ENCODE measurements at places on chromosomes 1 and 21.

- DNase-seq, result peak; percentile 33
Observed at GRCh38 chr1:96722161-96722922, 758 bp downstream of the PTBP2 start.

DNA sequence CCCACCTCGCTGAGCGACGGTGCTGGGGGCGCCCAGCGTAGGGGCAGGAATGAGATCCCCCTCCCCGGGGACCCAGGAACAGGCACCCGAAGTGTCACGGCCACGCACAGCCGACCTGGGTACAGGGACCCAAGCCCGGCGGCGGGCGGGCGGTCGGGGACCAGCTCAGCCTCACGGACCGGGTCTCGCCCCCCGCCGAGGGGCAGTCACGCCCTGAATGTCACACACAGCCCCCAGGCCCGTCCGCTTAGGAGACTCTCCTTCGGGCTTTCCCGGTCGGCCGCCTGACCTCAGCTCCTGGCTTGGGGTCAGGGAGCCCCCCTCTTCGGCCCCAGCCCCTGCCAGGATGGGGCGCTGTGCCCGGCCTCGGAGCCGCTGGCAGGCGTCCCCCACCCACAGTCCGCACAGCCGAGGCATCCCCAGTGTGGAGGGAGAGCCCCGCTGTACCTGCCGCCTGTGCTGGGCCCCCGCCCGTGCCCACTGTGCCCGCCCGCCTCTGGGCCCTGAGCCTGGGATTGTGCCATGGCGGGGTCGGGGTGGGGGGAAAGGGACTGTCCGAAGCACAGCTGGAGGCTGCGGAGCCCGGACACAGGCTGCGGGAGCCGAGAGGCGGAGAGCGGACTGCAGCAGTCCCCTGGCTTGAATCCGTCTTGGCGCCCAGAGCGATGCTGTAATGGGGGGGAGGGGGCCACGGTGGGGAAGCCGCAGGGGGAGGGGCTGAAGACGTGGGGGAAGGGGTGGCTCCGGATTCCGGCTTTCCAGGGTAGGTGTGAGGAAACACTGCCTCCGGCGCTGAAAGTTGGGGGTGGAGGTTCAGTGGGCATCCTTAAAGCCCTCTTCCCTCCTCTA is 627 bp upstream of the DLGAP3 start:
- no peak for DNase-seq

- no peak for DNase-seq
Observed at GRCh38 chr1:240417317-240417716, 194.6 kb downstream of the GREM2 start.

GRCh38 chr1:5570931-5571330 is 421.3 kb downstream of the NPHP4 start:
- no peak for DNase-seq

DNA sequence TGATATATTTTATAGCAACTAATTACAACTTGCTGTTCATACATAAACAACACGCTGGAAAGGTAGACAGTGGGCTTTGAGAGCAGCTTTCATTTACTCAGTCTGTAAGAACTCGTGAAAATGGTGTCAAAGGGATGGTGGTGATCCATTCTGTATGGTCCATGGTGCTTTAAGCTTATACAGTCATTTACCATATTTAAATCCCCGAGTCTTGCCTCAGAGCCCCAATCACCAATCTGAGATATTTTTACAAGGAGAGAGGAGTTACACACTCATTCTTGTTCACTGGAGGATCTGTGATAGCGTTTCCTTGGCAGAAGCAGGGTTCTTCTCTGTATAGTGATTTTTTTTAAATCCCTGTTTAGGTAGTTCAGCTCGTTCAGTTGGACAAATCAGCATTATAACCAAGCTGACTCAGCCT is 694.6 kb downstream of the USP25 start:
- no peak for DNase-seq

DNA sequence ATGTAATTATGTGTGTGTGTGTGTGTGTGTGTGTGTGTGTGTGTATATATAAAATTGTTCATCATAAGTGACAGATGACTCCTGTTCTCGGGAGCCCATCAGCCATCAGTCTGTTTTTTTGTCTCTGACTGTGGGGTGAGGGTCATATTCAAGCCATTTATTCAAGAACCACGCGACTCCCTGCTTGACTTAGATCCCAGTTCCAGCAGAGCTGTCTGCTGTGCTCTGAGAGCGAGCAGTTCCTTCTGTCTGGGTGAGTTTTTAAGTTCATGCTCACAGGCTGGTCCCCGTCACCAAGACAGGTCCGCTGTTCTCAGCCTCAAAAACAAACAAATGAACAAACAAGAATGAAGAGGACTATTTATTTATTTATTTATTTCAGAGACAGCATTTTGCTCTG is 18.3 kb upstream of the NPPB start:
- no peak for DNase-seq

DNA sequence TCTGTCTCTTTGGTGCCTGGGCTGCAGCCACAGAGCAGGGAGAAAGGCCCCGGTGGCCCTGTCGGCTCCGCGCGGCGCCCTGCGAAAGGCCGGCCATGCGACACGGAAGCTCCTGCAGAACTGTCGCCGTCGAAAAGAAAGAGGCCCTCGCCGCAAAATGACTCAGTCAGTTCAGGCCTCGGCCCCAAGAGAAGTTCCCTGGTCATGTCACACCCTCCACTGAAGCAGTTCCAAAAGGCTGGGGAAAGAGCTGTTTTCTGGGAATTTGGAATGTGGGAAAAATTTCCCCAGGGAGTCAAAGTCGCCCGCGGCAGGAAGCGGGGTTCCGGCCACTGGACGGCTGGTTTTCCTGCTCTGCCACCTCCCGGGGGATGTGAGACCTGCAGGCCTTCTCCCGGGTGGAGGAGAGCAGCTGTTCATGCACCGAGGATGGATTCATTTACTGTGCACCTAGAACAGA is 115.8 kb upstream of the ZNF678 start:
- DNase-seq, result no peak

DNA sequence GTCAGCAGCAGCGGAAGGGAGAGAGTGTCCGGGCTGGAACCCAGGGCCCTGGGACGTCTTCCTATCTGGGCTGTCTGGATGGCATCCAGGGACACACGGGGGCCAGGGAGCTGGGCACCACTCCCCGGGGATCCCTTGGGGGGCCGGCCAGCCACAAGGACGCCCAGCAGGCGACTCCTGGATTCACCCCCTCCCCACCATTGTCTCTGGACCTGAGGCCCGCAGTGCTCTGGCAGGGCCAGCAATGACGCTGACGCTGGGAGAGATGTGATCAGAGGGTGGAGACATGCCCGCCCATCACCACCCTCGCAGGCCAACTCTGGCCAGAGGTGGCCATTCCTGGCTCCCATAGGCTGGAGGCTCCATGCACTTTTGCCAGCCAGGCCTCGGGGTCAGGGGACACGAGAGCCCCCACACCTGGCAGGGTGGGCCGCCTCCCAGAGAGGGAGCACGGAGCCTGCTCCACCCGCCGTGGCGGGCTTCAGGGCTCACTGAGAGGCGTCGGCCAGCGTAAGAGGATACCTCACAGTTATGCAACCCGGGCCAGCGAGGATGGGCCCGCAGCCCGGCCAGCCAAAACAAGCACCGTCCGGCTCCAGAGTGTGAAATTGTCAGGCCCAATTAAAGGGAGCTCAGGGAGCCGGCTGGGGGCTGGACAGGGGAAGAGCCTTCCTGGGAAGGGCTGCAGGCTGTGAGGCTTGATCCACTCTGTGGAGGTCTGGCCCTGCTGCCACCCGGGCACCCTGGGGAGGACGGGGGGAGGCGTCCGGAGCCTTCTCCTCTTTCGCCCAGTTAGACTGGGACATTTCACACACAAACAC is 10.3 kb downstream of the ACTRT2 start:
- DNase-seq, result no peak

GRCh38 chr1:99603699-99604560 is 42.0 kb upstream of the PALMD start:
- DNase-seq, result no peak

GRCh38 chr21:28550057-28550825 is 442.4 kb downstream of the LTN1 start:
- DNase-seq, result no peak

- DNase-seq, result no peak
Observed at GRCh38 chr1:226870026-226870400, 403 bp upstream of the PSEN2 start.

DNA sequence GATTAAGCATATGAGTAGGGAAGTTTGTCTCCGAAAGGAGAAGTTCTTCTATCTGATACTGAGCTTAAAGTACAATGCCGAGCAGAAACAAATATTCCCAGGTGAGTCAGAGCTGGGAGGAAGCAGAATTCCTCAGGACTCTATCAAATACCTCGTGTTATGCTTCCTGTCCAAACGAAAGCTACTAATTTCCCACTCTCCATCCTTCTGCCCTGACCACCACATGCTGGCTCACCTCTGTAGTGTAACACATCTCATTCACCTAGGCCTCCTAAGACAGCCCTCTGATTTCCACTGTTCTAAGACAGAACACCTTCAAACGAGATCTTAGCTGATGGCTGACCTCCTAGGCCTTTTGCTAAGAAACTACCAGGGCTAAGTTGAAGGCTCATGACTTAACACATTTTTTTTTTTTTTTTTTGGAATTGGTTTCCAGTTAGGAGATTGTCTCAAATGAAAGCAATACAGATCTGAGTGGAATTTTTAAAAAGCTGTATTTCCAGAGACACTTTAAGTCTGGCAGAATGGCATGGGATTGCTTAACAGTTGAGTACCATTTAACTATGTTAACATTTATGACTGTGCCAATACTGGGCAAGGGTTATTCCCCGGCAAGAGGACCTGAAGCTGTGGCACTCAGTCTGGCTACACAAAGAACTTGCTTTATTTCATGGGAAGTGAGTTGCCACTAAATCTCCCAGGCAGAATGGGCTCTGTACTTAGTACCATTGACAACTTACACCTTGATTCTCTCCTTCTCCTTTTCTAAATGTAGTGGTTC is 583.4 kb downstream of the DPYD start:
- no peak for DNase-seq

DNA sequence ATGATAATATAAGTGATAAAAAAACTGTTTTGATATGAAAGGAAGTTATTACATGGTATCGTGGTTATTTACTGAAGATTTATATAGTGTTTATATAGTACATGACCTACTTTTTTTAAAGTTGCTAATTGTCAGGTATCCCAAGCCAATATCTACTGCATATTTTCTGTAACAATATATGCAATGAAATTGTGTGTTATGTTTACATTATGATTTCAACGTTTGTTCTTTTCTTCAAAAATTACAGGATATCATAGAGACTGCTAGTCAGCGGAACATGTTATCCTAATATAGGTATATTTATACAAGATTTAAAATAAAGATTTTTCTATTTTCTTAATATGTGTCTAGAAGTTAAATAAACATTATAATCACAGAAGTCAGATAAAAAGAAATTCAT is 167.5 kb upstream of the DPYD start:
- no peak for DNase-seq

GRCh38 chr1:6158181-6158580 is 21.9 kb downstream of the CHD5 start:
- DNase-seq, result no peak

- no peak for DNase-seq
Observed at GRCh38 chr1:43536196-43536863, 5.6 kb downstream of the PTPRF start.

- no peak for DNase-seq
Observed at GRCh38 chr1:50347933-50348332, 75.3 kb downstream of the DMRTA2 start.

DNA sequence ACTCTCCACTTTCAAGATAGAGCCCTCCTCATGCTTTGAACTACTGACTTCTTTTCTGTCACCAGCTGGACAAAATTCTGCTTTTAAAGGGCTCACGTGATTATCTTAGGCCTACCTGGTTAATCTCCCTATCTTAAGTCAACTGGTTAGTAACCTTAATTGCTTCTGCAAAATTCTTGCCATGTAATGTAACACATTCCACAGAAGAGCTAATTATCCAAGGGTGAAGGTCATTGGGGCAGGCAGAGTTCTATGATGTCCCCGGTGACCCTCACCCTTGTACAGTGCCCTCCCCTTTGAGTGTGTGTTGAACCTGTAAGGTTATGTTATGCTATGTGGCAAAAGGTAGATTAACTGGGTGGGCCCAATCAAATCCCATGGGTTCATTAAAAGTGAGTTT is 25.2 kb upstream of the FOXE3 start:
- DNase-seq, result no peak

GRCh38 chr1:223177681-223178080 is 34.6 kb upstream of the TLR5 start:
- DNase-seq, result no peak

DNA sequence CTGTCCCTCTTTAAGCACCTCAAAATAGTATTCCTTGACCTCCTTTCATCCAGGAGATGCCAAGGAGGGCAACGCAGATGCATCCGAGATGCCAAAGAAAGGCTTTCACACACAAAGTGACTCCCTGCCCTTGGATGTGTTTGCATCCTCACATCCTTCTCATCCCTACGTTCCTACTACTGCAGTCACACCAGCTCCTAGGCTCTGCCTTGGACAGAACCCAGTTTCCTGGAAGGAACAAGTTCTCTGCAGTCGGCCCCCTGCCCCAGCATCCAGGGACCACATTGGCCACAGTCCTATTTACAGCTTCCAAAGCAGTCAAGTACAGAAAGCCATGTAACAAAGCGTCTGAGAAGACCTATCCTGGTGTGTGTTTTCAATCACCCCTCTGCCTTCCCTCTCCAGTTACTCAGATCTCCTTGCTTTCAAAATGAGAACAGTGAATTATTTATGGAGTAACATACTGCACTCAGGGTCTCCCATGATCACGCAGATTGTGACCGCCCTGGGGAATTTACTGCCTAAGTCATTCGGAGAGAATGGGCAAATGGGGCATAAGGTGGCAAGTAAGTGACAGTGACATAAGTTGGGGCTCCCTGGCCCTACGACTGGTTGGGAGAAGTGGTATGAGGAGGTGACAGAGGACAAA is 21.8 kb upstream of the SRP9 start:
- DNase-seq, result no peak

- DNase-seq, result no peak
Observed at GRCh38 chr21:16563795-16564194, 834.0 kb downstream of the USP25 start.

DNA sequence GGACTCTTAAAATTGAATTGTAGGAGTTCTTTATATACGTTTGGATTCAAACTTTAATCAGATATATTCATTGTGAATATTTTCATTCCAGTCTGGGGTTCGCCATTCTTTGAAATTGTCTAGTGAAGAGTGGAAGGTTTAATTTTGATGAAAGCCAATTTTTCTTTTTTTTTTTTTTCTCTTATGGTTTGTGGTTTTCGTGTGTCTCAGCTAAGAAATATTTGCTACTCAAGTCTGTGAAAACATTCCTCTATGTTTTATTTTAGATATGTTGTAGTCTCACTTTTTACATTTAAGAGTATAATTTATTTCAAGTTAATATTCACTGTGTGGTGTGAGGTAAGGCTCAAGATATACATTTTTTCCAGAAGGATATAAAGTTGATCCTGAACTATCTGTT is 220.5 kb downstream of the KCNT2 start:
- no peak for DNase-seq

- DNase-seq, result no peak
Observed at GRCh38 chr1:27643600-27644368, 8.8 kb upstream of the FGR start.

- no peak for DNase-seq
Observed at GRCh38 chr1:178450871-178451270, 45.9 kb downstream of the CLEC20A start.

DNA sequence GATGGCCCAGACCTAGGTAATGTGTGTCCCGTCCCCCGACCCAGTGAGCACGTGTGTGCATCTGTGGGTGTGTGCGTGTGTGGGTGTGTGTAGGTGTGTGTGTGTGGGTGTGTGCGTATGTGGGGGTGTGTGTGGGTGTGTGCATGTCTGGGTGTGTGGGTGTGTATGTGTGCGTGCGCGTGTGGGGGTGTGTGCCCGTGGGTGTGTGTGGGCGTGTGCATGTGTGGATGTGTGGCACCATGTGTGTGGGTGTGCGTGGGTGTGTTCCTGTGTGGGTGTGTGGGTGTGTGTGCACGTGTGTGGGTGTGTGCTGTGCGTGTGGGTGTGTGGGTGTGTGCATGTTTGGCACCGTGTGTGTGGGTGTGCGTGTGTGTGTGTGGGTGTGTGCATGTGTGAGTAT is 309.5 kb downstream of the KIF26B start:
- no peak for DNase-seq
